ENCODE measurements at places on chromosomes 16 and 17.
A peak's percentile ranks its signal among the peaks of the same experiment; 100 is the strongest.

GRCh38 chr17:81428948-81429774 lies 33.9 kb downstream of the BAHCC1 start:
- DNase-seq: peak; percentile 83

DNA sequence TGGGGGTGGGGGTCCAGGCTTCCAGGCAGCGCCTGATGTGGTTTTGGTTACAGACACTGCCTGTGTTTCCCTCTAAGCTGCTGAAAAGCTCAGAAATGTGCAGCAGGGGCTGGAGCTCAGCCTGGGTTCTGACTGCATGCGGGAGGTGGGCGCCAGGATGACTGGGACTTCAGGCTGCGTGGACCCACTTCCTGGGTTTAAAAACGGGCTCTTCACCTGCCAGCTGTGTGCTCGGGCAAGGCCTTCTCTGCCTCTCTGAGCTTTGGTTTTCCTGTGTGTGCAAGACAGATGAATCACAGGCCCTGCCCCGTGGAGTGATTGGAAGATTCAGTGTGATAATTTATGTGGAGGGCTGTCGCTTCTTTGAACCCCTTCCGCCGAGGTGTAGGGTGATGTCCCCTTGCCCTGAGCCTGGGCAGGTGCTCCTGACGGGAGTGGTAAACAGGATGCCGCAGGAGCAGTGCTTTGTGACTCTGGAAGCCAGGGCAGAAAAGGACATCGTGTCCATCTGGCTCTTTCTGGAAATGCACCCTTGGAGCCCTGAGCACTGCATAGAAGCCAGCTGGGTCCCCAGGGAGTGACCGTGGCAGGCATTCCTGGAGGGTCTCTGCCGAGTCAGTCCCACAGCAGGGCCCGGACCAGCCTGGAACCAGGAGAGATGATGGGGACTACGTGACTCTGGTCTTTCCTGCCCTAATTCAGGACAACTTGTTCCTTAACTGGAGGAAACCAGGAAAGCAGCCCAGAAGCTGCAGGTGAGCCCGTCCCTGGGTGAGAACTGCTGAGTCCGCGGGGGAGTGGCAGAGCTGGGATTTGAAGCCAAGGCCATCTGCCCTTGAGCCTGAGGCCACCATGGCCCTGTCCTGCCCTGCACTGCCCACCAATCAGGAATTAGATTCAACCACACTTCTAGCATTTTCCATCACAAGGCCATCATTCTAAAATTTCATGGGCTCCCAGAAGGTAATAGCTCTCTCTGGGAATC lies 28.5 kb upstream of the SLC7A5 start:
- no peak for DNase-seq

DNA sequence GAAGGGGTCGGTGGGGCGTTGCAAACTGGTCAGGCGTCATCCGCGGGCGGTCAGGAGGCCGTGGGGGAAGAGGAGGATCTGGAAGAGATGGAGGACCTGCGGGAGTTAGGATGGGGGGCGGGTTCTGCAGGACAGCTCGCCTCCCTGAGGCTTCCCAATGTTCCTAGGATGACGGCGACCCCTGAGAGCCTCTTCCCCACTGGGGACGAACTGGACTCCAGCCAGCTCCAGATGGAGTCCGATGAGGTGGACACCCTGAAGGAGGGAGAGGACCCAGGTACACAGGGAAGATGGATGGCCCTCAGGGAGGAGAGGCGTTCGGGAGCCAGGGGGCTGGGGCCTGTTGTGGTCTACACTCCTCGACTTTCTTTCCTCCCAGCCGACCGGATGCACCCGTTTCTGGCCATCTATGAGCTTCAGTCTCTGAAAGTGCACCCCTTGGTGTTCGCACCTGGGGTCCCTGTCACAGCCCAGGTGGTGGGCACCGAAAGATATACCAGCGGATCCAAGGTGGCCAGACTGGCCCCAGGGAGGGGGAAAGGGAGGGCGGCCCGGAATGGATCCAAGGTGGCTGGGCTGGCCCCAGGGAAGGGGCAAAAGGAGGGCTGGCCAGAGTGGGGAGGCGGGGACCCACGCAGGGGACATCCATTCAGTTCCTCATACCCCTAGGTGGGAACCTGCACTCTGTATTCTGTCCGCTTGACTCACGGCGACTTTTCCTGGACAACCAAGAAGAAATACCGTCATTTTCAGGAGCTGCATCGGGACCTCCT lies 839 bp downstream of the PLD2 start:
- DNase-seq: no peak

- DNase-seq: no peak
Measured at GRCh38 chr16:88902744-88903143, 36.3 kb upstream of the PABPN1L start.

GRCh38 chr17:44004761-44005526 lies 522 bp downstream of the NAGS start:
- peak; percentile 81 for DNase-seq

DNA sequence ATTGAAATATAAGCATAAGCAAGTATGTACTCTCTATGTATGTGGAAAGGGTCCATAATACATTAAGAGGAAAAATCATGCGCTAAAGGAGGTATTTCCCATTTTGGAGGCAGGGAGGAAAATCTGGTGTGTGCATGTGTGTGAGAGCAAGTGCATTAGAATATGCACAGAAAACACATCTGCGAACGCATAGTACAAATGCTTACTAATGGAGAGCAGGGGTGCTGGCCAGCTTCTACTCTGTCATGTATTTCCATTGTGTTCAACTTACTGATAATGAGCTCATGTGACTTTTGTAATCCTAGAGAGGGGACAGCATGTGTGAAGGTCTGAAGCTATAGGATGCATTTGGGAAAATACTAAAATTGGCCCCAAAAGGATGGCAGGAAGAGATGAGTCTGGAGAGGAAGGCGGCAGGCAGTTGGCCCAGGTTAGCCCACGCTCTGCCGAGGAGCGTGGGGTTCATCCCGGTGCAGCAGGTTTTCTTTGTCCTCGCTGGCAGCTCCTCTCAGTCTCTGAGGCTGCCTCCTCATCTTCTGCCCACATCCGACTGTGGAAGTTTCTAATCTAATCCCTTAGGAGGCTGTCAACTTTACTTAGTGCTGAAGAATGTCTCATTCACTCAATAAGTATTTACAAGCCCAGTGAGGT lies 17.8 kb upstream of the KSR1 start:
- no peak for DNase-seq

- no peak for DNase-seq
Measured at GRCh38 chr16:78936060-78936459, 664.5 kb downstream of the MAF start.

DNA sequence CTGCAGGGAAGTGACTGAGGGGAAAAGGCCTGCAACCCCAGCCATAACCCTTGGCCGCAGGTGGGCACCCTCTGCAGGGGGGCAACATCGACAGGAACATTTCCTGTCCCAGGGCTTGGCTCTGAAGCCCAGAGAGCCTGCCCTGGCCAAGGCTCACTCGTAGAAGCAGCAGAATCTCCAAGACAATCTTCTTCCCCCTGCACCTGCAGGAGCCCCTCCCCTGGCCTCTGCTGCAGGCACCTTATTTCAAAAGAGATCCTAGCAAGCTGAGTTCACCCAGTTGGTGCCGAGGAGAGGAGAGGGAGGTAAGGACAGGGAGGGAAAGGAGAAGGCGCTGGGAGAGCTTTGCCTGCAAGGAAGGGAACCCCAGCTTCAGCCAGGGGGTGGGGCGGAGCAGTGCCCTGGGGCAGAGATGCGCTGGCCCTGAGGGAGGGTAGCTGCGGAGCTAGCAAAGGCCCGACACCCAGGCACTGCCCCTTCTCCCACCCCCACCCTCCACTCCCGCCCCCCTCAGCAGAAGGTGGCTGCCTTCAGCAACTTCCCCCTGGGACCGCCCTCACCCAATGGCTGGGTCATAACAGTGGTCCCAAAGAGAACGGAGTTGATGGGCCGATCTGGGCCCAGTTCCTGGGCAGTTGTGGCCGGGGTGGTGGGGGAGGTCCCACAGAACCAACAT lies 104.3 kb upstream of the TNRC6C start:
- DNase-seq: peak; percentile 64

- DNase-seq: no peak
Measured at GRCh38 chr16:24318680-24319079, 62.5 kb downstream of the CACNG3 start.

GRCh38 chr16:1378804-1379303 lies 27.1 kb downstream of the GNPTG start:
- DNase-seq: peak; percentile 93

DNA sequence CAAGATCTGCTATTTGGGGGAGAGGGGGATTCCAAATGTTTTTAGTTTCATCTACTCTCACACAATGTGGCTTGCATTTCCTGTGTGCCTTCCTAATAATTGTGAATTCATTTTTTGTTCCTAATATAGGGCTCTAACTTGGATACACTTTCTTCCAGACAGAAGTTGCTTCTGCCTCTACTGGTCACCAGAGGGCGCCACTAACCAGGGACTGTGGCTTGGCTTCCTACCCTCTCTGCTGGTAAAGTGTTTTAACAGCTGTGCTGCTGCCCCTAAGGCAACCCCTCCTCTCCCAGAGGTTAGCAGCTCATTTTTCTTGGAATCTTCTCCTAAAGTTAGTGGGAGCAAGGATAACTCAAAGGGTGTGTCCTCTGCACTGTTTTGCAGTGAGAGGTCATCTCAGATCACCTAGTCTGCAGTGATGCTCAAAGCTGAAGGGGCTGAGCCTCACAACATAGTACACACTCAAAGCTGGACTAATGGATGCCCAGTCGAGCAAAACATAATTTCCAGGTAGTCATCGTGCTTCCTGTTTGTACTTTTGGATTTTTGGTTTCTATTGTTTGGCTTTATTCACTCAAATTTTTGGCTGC lies 5.0 kb upstream of the PRSS54 start:
- no peak for DNase-seq

DNA sequence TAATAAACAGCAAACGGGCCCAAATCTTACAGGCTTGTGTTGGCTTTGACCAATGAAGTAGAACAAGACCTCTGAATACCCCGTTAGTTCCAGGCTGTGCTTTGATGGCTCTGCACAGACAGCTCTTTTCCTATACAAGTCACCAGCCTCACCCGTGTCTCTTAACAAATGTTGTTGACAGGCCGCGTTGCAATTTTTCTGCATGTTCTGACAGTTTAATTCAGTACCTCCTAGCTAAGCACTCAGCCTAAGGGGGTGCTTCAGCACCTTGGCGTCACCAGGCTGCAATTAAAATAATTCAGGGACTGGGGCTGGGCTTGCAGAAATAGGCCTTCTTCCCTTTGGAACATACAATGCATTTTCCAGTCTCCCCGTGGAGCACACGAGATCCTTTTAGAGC lies 500.1 kb downstream of the MAF start:
- no peak for DNase-seq

GRCh38 chr16:6153901-6154300 lies 1056.3 kb upstream of the EEF2KMT start:
- DNase-seq: no peak

- DNase-seq: no peak
Measured at GRCh38 chr16:57771141-57771785, 31.0 kb downstream of the KIFC3 start.

GRCh38 chr17:9339958-9340357 lies 235.7 kb downstream of the STX8 start:
- no peak for DNase-seq

GRCh38 chr16:17564856-17565255 lies 94.1 kb upstream of the XYLT1 start:
- no peak for DNase-seq

- no peak for DNase-seq
Measured at GRCh38 chr17:3685174-3685573, 10.8 kb downstream of the P2RX5 start.

GRCh38 chr17:75077496-75078283 lies 10.1 kb upstream of the SLC16A5 start:
- DNase-seq: peak; percentile 95

- DNase-seq: no peak
Measured at GRCh38 chr16:86248310-86248905, 261.9 kb upstream of the FOXF1 start.

DNA sequence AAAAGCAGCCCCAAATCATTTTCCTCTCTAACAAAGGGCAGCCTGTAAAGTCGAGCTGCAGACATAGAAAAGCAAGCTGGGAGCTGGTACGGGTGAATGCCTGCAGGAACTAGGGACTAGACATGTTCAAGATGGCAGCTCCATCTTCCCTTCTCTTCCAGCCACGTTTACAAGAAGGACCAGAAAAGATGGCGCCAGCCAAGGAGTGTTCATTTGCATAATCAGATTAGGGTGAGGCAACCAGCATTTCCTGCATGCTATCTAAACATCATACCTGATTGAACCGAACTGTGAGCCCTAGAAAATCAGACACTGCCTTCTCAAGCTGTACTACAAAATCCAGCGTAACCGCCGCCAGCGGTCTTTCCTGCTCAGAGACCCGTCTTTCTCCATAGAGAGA lies 896.8 kb downstream of the CDH11 start:
- DNase-seq: no peak

GRCh38 chr16:30829130-30830071 lies 42.4 kb upstream of the ZNF629 start:
- DNase-seq: no peak

- no peak for DNase-seq
Measured at GRCh38 chr16:79049040-79049439, 551.5 kb downstream of the MAF start.

GRCh38 chr16:11431915-11432465 lies 86.7 kb downstream of the RMI2 start:
- peak; percentile 11 for DNase-seq

- no peak for DNase-seq
Measured at GRCh38 chr17:17147821-17148220, 58.3 kb downstream of the PLD6 start.

GRCh38 chr16:3027983-3028715 lies 4.3 kb downstream of the THOC6 start:
- peak; percentile 98 for DNase-seq

DNA sequence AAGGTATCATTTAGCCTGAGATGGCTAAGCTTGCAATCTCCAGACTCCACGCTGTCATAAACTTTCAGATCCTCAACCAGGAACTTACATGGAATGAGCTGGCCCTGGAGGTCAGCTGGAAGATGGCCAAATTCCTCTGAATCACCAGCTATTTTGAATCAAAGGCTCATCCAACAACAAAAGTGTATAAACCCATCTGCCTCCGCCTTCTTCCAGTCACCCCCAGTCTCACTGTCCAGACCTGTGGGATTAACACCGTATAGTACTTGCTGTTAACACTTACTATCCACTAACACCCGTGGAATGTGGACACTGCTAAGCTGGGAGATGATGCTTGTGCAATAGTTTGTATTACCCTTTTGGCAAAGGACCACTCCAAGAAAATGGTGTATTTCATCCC lies 1.9 kb upstream of the LCMT1 start:
- no peak for DNase-seq

DNA sequence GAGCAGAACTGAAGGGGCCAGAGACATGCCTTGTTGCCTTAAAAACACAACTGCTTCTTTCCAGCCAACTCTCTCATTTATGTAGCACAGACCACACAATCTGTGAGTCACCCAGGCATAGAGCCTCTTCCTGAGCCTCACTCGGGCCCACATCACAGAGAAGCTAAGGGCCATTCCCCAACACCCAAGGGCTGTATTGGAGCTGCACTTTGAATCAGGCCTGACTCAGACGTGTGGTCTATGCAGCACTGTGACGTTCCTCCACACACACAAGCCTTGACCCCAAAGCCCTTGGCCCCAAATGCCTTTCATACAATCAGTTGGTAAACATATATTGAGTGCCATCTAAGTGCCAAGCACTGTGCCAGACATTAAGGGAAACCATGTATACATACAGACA lies 308.9 kb upstream of the DYNLRB2 start:
- DNase-seq: no peak
